ENCODE measurements at places on chromosomes 3 and 15.

DNA sequence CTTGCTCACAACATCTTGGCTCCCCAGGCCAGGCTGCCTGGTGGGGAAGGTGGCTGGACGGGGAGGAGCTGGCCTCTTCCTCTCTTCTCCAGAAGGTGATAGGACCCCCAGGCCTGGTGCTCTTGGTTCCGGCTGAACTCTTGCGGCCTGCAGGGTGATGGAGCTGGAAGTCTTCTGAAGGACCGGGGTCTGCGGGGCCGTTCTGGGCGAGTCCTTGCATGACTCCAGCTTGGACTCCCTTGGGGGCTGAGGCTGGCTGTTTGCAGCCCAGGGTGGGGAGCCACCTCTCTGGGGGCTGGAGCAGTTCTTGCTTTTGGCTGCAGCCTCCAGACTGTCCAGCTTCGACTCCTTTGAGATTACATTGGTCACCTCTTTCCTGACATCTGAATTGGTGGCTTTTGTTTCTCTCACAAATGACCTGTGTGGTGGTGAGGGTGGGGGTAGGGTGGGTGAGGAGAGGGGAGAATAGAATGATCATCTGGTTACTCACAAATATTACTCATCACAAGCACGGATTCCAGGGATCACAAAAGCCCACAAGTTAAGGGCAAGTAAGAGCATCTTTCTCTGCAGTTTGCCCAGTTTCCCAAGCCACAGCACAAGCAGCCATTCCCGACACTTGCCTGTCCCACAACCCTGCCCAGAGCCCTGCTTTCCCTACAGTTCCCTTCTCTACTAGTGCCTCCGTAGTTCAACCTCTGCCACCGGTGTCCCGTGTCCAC lies 149.1 kb upstream of the HACD2 start:
- DNase-seq: no peak

- DNase-seq: no peak
Observed at GRCh38 chr3:11632966-11633365, 10.7 kb downstream of the VGLL4 start.

GRCh38 chr15:90871716-90872485 lies 3.5 kb downstream of the FURIN start:
- DNase-seq: no peak

DNA sequence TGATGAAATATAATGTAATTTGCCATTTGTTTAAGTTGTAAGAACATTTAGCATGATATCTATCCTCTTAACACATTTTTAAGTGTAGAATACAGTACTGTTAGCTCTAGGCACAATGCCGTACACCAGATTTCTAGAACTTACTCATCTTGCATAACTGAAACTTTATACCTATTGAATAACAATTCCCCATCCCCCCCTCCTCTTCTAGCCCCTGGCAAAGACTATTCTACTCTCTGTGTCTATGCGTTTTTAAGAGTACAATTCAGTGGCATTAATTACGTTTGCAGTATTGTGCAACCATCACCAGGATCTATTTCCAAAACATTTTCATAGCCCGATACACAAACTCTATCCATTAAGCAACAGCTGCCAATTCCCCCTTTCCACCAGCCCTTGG lies 261.7 kb downstream of the PLOD2 start:
- no peak for DNase-seq

GRCh38 chr3:152564459-152564858 lies 270.5 kb upstream of the P2RY1 start:
- DNase-seq: no peak

DNA sequence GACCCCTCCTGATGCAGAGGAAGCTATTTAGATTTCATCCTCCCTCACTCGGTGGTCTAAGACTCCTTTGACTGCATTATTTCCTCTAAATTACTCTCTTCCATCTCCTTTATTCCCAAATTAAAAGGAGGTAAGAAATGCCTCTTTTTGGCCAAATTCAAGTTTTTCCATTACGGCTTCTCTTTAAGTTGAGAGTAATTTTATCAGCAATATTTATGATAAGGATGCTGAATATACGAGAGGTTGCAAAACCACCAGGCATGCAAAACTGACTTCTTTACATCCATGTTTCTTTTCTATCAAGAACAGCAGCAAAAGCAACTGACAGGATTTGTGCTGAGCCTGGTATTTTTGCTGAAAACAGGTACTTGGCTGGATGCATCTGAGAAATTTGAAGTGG lies 262.0 kb upstream of the RARB start:
- no peak for DNase-seq

DNA sequence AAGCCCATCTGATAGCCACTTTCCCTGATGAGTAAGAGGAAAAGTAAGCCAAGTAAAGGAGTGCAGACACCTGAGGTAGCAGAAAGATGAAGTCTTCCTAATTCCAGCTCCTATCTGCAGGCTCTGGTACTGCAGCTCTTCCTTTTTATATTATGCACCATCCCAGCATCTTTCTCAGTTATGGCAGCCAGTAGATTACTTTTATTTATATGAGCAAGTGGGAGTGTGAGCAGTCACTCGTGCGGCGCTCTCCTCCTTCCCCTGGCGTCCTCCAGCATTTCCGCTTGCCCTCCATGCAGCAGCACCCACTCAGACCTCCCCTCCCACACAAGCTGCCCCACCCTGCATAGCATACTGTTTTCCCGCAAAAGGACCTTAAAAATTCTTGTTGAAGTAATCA lies 465.9 kb upstream of the DPPA4 start:
- no peak for DNase-seq

- DNase-seq: no peak
Observed at GRCh38 chr3:128933922-128934253, 54.5 kb downstream of the ACAD9 start.

DNA sequence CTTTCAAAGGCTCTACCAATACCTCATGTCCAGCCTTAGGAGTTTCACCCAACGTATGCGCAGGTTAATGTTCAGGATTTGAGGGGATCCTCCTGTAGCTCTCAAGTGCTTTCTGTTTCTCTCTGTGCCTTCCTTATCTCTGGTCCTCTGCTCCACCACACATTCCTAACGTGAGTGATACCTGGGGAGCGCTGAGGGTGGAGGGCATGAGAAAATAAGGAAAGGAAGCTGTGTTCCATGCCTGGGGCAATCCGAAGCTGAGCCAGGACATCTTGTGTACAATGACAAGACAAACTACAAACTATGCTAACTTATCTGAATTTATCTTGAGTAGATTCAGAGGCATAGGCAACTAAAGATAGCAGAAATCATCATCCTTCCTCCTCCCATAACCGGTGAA lies 136.4 kb downstream of the SST start:
- DNase-seq: no peak

- DNase-seq: no peak
Observed at GRCh38 chr15:74108111-74108510, 22.3 kb upstream of the ISLR2 start.

DNA sequence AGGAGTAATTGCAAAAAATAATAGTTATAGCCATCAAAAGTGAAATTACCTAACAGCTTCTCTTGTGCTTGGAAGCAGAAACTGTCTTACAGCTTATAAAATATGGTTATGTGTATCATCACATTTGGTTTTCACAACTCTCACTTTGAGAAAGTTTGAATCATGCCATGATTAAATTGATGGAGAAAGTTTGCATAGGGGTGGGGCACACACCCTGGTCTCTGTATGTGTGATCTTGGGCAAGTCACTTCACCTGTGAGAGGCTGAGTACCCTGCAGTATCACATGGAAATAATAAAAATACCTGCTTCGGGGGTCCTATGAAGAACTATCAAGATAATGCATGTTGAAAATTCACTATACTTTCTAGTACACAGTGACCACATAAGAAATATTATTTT lies 471.4 kb downstream of the RAP2B start:
- DNase-seq: no peak

GRCh38 chr3:42072831-42073301 lies 18.3 kb upstream of the TRAK1 start:
- no peak for DNase-seq

- no peak for DNase-seq
Observed at GRCh38 chr15:100129677-100130076, 212.1 kb downstream of the ADAMTS17 start.

All from NCI-H1092 (cell line).